ENCODE measurements at places on chromosomes 4 and X.

DNA sequence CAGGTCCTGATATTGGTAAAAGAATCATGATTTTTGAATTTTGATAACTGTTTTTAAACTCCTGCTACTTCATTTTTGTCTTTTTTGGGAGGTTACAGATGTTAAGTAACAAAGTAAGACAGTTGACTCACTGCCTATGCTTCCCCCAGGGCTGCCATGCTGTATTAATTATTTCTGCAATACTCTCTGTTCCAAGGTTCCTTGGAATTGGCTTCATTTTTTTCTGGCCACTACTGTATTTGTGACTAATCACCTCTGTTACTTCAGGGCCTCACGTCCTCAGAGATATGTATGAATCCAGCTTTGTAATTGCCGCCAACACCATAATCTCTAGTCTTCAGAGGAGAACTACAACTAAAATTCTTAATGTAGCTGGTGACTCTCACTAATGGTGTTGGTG, 1729.3 kb downstream of the C4orf33 start:
- no peak for DNase-seq

GRCh38 chrX:120781403-120781802, 94.3 kb downstream of the CT47B1 start:
- no peak for DNase-seq

DNA sequence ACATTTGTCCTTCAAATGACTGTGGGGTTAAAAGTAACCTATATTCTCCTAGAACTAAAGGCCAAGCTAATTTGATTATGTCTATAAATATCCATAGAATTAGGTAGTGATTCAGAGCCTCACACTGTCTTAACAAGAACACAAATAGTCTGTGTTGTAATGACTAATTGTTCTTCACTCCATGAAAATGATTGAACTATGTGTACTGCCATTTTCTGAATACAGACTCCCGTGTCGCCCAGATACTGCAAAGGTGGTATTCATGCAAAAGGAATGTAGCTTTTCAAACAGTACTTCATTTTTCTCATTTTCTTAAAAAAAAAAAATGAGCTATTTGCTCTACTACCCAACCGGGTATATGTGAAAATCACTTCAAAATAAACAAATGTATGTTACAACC, 11.3 kb upstream of the PHKA2 start:
- DNase-seq: no peak

- DNase-seq: no peak
These were observed 2.7 kb upstream of the TSPAN7 start for GRCh38 chrX:38558686-38559085.

GRCh38 chr4:167421201-167421600, 186.9 kb upstream of the SPOCK3 start:
- no peak for DNase-seq

GRCh38 chr4:122759639-122760310, 27.3 kb downstream of the BBS12 start:
- DNase-seq: no peak

DNA sequence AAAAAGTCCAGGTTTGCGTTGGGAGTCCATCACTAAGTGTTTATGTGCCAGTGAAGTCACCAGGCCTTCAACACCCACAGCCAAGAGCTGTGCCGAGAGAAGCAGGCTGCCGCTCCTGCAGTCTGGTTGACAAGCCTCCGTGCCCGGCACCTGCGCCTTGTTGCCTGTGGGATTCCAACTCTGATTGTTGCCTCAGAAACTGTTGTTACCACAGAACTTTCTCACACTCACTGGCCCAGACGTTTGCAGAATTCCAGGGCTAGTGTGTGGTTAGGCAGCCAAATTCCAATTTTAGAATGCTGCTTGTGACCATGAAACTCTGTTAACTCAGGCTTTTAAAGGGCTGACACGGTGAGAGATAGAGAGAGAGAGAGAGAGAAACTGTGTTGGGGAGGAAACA, 119.5 kb upstream of the LIMCH1 start:
- peak; percentile 10 for DNase-seq

DNA sequence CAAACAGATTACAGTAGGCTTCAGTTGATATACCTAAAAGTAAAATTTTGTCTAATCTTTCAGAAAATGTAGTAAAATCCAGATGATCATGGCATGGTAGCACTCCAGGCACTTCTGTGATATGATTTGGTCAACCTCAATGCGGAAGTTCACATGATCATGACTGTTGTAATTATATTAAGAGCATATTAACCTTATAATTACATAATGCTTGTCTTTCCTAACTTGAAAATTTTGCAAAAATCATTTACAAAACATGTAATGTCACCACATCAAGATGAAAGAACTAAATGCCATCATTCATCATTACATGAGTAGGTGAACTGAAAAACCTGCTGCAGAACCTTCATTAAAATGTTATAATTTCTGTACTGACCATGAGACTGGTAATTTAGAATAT, 88.1 kb downstream of the MBNL3 start:
- DNase-seq: no peak

GRCh38 chrX:19007011-19007410, 23.1 kb upstream of the PHKA2 start:
- no peak for DNase-seq

DNA sequence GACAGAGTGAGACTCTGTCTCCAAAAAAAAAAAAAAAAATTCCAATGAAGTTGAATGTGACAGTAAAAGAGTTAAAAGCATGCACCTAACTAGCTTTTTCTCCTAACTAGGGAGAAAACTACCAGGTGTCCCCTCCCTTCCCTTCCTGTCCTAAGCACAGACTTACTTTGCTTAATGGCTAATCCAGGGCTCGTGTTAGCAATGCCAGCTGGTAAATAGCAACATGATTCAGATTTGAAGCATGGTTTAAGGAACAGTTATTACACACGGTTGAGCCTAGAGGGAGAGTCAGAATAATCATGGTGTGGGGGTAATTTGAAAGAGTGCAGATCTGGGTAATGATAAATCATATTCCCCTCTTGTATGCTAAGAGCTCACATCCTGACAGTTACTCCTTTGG, 338.3 kb downstream of the STIM2 start:
- no peak for DNase-seq

- DNase-seq: no peak
These were observed 382.7 kb upstream of the GALNTL6 start for GRCh38 chr4:171430495-171430894.

- DNase-seq: no peak
These were observed 150.8 kb downstream of the RBMX2 start for GRCh38 chrX:130552444-130553073.

- DNase-seq: no peak
These were observed 1637.3 kb upstream of the PABPC4L start for GRCh38 chr4:135838889-135839288.

DNA sequence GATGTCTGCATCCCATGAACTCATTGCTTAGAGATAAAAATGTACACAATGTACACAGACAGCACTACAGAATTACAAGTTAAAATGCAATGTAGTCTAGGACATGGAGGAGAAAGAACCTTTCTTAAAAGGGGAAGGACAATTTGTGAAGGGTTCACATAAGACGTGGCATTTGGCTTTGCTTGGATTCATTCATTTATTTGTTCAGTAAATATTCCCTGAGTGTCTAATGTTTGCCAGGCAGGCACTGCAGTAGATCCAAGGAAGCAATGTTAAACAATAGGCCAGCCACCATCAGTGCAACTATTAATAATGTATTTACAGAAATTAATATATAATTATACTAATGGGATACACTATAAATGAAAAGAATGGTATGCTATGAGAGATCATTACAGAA, 94.4 kb downstream of the GRIA2 start:
- no peak for DNase-seq

GRCh38 chr4:125639182-125639621, 324.4 kb downstream of the FAT4 start:
- DNase-seq: no peak

GRCh38 chr4:150938417-150938816, 76.7 kb downstream of the LRBA start:
- no peak for DNase-seq

- no peak for DNase-seq
These were observed 82.2 kb upstream of the PRPS2 start for GRCh38 chrX:12709047-12709446.

DNA sequence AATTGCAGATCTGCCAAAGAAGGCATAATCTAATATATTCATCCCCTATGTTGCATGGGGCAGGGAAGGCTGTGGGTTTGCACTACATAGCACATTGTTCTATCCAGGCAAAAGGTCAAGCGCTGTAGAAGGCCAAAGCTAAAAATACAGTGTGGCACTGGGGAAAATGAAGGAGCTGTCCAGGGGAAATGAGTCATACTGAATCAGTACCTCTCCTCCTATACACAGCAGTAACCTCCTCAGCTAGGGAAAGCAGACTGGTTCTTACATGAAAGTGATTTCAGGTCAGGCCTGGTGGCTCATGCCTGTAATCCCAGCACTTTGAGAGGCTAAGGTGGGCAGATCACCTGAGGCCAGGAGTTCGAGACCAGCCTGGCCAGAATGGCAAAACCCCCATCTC, 31.0 kb upstream of the SLC25A4 start:
- DNase-seq: no peak

DNA sequence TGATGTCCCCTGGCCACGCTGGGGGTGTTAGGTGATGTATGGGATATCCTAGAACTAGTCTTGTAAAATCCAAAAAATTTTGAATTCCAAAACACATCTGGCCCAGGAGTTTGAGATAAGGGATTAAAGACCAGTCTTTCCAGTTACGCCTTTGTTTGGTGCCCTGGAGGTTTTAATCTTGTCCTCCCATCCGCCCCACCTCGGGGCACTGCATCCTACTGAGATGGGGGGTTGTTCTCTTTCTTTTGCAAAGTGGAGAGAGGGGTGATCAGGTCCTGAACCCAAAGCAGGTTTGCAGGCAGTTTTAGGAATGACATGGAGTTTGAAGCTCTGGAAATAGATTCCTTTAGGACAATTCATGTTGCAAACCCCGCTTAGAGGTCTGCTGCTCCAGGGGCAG, 1.8 kb downstream of the SUV39H1 start:
- no peak for DNase-seq

Data from progenitor cell of endocrine pancreas (in vitro differentiated cells).